NCI-H524 treated with DMSO at 0.1 percent for 48 hours (cell line): ENCODE measurements at places on chromosomes 11 and 22.

DNA sequence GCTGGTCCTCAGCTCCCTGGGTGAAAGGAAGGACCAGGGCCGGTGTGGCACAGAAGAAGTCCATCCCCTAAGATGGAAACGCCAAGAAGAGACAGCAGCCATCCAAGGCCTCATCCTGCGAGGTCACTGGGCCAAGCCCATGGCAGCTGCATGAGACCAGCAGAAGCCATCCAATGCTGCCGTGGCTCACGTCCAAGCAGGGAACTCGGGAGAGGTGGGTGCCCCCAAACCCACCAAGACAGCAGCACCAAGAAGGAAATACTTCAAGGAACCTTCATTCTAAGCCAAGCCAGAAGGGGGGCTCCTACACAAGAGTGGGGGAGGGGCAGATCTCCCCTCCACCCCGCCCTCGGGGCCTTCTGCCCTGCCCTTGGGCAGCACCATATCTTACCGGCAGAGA, 49.6 kb downstream of the IGSF9B start:
- DNase-seq: no peak

- DNase-seq: no peak
Measured at GRCh38 chr22:38187413-38188212, 6.0 kb upstream of the PLA2G6 start.

DNA sequence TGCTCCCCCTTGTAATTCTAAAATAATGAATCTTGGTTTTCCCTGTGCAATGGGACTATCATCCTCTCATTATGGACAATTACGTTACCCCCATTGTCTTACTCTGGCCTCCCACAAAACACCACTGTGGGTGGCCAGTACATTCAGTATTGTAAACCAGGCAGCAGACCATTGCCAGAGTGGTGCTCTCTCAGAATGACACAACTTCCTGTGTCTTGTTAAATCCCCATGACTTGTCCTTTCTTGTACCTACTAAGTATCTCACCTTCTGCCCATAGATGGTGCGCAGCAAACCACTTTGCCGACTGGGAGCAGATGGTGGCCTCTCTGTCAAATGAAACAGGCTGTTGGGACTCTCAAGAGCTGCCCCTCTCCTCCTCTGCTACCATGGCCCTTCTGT, 287.1 kb upstream of the RAG2 start:
- no peak for DNase-seq

DNA sequence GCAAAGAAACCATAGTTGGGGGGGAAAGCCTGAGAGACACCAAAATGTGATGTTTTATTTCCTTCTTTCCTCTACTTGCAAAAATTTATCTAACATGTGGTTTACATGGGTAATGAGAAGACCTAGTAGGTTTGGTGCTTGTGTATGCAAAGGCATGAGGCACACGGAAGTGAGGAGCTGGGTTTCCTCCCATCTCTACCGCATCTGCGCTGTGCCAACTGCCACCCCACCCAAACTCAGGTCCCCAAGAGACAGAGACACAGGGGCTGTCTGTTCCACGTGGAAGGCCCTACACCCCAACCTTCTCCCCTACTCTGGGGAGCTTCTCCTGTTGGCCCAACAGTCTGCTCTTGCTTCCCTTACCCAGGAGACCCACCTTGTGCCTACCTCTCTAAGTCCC, 4.8 kb downstream of the RTL6 start:
- no peak for DNase-seq

GRCh38 chr11:45041596-45041995, 90.9 kb upstream of the TP53I11 start:
- peak; percentile 90 for DNase-seq

DNA sequence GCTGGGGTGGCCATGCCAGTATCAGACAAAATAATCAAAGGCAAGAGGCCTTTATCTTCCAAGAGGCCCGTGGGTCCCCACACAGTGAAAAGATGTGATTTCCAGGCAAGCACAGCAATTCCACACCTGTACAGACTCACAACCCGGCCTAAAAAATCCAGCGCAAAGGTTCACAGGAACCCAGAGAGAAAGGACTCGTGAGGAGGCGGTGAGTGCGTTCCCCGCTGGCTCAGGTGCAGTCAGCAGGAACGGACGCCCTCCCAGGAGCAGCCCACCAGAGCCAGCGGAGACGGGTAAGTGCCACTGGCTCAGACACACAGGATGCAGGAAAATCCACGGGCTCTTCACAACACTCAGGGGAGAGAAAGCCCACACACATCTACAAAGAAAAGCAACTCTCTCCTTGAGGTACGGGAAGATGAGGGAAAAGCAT, 4.4 kb downstream of the TOLLIP start:
- DNase-seq: no peak

DNA sequence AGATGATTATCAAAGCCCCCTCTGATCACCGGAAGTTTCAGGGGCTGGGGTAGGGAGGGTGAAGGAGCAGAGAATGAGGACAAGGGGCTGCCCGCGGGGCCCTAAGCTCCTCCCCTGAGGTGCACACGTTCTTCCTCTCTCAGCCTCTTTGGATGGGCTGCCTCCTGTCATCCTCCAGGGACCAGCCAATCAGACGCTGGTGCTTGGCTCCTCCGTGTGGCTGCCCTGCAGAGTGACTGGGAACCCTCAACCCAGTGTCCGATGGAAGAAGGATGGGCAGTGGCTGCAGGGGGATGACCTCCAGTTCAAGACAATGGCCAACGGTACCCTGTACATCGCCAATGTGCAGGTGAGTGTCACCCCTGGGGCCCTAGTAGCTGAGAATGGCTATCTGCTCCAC, 7.5 kb downstream of the ROBO3 start:
- no peak for DNase-seq

DNA sequence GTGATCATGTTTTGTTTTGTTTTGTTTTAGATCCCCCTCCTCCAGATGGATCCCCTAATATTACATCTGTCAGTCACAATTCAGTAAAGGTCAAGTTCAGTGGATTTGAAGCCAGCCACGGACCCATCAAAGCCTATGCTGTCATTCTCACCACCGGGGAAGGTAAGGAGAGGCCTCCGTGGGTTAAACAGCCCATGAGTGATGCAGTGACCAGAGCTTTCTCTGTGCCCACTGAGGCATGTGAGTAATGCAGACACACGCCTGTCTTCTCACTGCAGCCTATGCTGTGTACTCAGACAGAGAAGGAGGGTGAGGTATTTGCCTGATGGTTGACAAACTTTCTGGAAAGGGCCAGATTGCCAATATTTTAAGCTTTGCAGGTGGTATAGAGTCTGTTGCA, 73.7 kb upstream of the OR4B1 start:
- no peak for DNase-seq

GRCh38 chr22:17999851-18000250, 24.5 kb downstream of the MICAL3 start:
- DNase-seq: no peak

DNA sequence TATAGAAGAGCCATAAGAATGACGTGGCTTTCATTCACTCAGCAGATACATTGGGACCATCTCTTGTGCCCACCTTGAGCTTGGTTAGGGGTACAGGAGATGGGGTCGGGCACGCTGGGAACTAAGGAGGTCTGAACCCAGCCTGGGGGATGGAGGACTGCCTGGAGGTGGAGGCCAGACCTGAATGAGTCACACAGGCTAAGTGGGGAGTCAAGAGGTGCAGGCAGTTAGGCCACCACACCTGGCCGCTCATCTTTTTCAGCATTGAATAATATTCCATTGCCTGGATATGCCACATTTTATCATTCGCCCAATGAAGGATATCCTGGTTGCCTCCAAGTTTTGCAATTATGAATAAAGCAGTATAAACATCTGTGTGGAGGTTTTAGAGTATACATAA, 3.8 kb upstream of the PPIL2 start:
- no peak for DNase-seq

DNA sequence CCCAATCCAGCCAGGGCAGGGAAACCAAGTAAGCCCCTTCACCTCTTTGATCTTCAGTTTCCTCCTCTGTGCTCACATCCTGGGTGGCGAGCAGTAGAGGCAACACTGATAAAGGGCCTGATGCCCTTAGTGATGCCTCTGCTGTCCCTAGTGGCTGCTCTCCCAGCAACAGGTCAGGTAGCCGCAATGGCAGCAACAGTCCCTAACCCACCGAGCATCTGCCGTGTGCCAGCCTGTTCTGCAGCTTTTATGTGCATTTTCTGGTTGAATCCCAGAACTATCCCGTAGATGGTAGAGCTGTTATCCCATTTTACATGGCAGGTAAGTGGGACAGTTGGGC, 5.2 kb downstream of the SCYL1 start:
- DNase-seq: no peak

DNA sequence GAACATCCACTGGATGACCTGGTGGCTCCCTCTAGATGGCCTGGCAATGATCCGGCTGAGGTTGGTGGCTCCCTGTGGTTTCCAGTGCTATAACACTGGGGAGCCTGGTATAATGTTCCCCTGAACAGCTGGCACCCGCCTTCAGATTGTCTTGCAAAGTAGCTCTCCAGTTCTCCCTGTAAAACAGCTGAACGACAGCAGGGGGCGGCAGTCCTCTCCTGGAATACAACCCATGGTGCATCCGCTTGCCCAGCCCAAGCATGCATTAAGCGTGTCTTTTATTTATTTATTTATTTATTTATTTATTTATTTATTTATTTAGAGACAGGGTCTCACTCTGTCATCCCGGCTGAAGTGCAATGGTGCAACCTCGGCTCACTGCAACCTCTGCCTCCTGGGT, 258.9 kb downstream of the BUD13 start:
- no peak for DNase-seq

- no peak for DNase-seq
Measured at GRCh38 chr11:44858796-44859527, 91.7 kb downstream of the TP53I11 start.

- DNase-seq: no peak
Measured at GRCh38 chr11:23780231-23780630, 716.6 kb upstream of the LUZP2 start.

- no peak for DNase-seq
Measured at GRCh38 chr11:5007561-5007960, 12.9 kb downstream of the OR51L1 start.

GRCh38 chr11:59176330-59176729, 4.4 kb downstream of the DTX4 start:
- DNase-seq: no peak

DNA sequence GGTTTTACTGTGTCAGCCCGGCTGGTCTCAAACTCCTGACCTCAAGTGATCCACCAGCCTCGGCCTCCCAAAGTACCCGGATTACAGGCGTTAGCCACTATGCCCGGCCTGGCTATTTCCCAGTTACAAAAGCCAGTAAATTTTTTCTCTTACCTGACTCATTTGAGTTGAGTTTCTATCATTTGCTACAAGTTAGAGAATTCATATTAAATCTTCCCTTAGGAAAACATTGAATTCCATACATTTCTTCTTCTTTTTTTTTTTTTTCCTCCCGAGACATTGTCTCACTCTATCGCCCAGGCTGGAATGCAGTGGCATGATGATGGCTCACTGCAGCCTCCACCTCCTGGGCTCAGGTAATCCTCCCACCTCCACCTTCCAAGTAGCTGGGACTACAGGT, 26.0 kb downstream of the CHEK2 start:
- DNase-seq: no peak

- no peak for DNase-seq
Measured at GRCh38 chr11:62137276-62137861, 13.6 kb downstream of the INCENP start.

GRCh38 chr22:47419239-47419638, 656.8 kb downstream of the TBC1D22A start:
- no peak for DNase-seq

GRCh38 chr22:26194313-26194712, 25.1 kb downstream of the SEZ6L start:
- DNase-seq: no peak

- DNase-seq: no peak
Measured at GRCh38 chr22:37188901-37189466, 937 bp upstream of the C1QTNF6 start.

GRCh38 chr22:50304528-50305392, 2.7 kb downstream of the PLXNB2 start:
- no peak for DNase-seq

DNA sequence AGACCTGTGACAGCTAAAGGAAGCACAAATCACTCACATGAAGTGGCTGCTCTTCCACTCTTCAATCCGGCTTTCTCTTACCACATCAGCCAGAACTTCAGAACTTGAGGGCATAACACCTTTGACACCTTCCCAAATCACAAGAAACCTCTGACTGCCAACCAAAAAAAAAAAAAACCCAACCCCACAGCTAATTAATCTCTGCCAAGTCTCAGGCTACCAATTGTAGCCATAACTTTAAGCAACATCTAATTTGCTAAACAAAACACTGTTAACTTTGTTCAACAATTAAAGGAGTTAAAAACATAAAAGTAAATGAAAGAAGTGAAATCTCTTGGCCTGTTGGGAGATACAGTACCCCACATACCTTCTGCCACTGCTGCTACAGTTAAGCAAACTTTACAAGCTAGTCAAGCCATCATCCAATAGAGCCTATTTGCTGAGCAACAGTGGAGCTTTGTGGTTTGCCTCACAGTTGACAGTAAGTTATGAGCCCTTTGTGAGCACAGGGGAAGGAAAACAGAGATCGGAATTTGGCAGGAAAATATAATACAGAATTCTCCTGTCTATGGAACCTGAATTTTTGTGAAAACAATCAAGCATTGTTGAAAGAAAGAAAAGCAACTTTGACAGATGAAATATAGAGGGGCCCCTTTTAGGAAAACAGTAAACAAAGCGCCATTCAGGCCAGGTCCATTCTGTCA, at the start of gene SOX6:
TSS of gene SOX6 (minus strand) at position 490 of the 704 bp plus-strand sequence. CDS start 15,298 bp downstream, outside the sequence.
- DNase-seq: no peak

- DNase-seq: no peak
Measured at GRCh38 chr22:22207845-22208564, 36.6 kb upstream of the VPREB1 start.

DNA sequence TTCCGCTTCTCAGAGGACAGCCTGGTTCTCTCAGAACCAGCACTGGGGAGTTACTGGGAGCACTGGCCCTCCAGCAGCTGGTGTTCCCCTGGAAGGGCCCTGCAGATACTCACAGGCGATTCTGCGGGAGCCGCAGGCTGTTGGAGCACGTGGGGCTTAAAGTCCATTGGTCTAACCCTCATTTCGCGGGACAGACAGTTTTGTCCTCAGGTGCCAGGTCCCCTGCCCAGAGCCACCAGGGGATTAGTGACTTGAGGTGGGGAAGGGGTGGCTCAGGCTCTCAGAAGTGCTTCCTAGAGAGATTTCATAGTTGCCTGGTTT, 53.9 kb downstream of the CACNA1I start:
- DNase-seq: no peak

- DNase-seq: no peak
Measured at GRCh38 chr22:41862160-41862529, 29.2 kb downstream of the SREBF2 start.
